ENCODE measurements at places on chromosomes 16 and 17. TPM values are rescaled to one million over a fixed set of nuclear protein-coding genes. Genes with fewer than 3 reads are reported as not detected.

DNA sequence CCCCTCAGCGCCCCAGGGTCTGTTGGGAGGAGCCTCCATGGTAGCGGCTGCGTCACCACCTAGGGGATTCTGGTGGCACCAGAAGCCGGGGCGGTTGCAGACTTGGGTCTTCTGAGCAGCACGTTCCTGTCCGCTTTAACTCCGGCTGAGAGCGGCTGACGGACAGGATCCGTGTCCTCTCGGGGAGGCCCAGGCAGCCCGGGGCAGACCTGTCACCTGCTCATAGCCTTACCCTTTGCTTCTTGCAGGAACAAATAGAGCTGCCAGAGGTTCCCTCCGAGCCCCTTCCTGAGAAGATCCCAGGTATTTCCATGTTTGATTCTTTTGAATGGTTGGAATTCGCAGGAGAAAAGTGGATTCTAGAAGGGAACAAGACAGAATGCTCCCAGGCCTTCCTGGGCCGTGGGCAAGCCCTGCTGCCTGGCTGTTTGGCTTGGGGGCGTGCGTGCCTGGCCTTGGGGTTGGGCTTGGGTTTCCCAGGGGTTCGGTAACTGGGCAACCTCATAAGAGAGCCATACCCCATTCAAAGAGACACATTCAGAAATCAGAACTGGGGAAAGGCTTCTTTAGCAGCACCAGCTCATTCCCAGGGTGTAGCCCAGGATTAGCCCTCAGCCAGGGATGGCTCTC is 6.6 kb downstream of the CHMP6 start:
- no peaks in the 10 kb centered on the region for H3K27me3 ChIP-seq
- H3K4me3 ChIP-seq = no peak overlapping the region
- H3K4me1 ChIP-seq = no peaks in the 10 kb centered on the region
- H3K27ac ChIP-seq = no peak overlapping the region
- peaks cover 26% of the 10 kb centered on the region for H3K36me3 ChIP-seq

GRCh38 chr17:48037838-48038323 is 284 bp upstream of the COPZ2 start:
- peaks cover 29% of the 10 kb centered on the region for H3K27me3 ChIP-seq
- peak overlapping the region; percentile 17 for H3K4me3 ChIP-seq
- DNase-seq = no peak

Gene PLA2G10
- 0.18 TPM for total RNA-seq

GRCh38 chr17:1186214-1186820 is 6.5 kb upstream of the ABR start:
- H3K27ac ChIP-seq = no peak overlapping the region
- H3K4me1 ChIP-seq = peaks cover 13% of the 10 kb centered on the region
- DNase-seq = no peak
- H3K36me3 ChIP-seq = no peaks in the 10 kb centered on the region
- H3K27me3 ChIP-seq = no peaks in the 10 kb centered on the region

Gene DBNDD1
- 5.9 TPM for total RNA-seq

Gene HS3ST3A1
- 15.0 TPM for total RNA-seq

Gene CCL17
- total RNA-seq = not detected

GRCh38 chr17:71166311-71166710 is 954.5 kb upstream of the SOX9 start:
- no peak for DNase-seq
- no peaks in the 10 kb centered on the region for H3K4me1 ChIP-seq
- no peak overlapping the region for H3K27ac ChIP-seq
- no peaks in the 10 kb centered on the region for H3K27me3 ChIP-seq
- H3K4me3 ChIP-seq = no peak overlapping the region
- H3K36me3 ChIP-seq = no peaks in the 10 kb centered on the region

Gene MMP15
- 473 TPM for total RNA-seq

DNA sequence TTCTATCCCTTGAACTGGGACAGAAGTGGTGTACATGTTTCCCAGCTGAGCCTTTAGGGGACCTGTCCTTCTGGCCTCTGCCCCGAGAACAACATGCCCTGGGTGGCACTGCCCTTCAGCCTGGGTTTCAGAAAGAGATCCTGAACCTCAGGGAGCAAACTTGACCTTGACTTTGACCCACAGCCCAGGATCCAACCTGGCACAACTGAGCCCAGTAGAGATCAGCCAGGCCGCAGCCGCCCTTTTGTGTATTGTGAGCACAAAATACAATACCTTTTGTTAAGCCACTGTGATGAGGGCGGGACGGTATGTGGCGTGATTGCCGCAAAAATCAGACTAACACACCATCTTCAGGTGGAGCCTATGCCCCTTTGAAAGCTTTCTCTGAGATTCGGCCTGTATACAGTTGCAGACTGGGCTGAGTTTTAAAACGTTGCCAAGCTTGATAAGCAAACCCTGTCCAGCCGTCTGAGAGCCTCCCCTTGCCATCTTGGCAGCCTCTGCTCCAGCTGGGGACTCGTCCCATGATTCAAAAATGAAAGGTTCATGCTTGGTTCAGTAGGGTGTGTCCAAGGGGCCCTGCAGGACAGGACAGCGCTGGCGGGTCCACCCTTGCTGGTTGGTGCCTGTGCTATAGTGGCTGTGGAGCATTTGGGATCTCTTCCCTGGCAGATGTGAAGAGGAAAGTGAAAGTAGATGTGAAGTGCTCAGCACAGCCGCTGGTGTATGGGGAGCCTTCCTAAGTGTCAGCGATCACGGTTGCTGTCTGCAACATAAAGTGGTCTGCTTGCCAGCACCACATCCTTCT is 40.3 kb downstream of the FOXL1 start:
- H3K36me3 ChIP-seq = no peaks in the 10 kb centered on the region
- peak; percentile 50 for DNase-seq
- H3K4me1 ChIP-seq = no peaks in the 10 kb centered on the region
- H3K4me3 ChIP-seq = no peak overlapping the region
- no peak overlapping the region for H3K27ac ChIP-seq
- no peaks in the 10 kb centered on the region for H3K27me3 ChIP-seq

Gene CLCN7
- 50.1 TPM for total RNA-seq

Gene CCL7
- not detected for total RNA-seq

Gene TBX6
- total RNA-seq = 1.6 TPM

DNA sequence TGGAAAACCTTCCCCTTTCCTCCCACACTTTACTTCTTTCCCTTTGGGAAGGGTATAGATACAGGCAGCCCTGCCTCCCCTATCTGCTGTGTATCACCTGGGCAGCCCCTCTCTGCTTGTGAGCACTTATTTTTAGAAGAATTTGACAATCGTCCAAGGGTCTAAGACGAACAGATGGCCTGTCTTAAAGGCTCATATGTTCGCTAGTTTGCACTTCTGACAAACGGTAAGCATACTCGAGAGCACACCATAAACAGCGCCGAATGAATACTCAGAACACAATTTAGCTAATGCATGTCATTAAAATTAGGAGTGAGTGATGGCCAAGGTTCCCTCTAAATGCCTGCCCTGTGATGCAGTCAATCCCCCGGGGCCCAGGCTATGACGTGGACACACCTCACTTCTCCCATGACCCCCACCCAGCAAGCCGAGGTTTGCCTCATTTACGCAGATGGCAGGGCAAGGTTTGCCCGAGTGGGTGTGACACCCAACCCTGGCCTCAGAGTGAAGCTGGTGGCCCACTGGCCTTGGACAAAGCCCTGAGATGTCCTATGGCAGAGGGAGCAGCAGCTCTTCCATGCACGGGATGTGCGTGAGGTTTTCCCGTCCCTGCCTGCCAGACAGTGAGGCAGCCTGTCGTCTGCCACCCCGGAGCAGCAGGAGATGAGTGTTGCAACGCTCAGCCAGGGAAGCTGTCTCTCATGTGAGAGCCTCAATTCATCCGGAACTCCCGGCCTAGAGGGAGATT is 125.2 kb downstream of the C16orf78 start:
- H3K27me3 ChIP-seq = no peaks in the 10 kb centered on the region
- no peaks in the 10 kb centered on the region for H3K4me1 ChIP-seq
- H3K4me3 ChIP-seq = no peak overlapping the region

- H3K4me1 ChIP-seq = peaks cover 6% of the 10 kb centered on the region
- H3K36me3 ChIP-seq = no peaks in the 10 kb centered on the region
- H3K27ac ChIP-seq = no peak overlapping the region
- H3K27me3 ChIP-seq = no peaks in the 10 kb centered on the region
- no peak for DNase-seq
Measured at GRCh38 chr17:43722870-43723665, 35.5 kb downstream of the SOST start.

- H3K4me1 ChIP-seq = peaks cover 3% of the 10 kb centered on the region
- no peak overlapping the region for H3K4me3 ChIP-seq
- H3K27ac ChIP-seq = no peak overlapping the region
- H3K36me3 ChIP-seq = peaks cover 13% of the 10 kb centered on the region
- no peak for DNase-seq
- no peaks in the 10 kb centered on the region for H3K27me3 ChIP-seq
Measured at GRCh38 chr17:59775786-59776350, 68.4 kb downstream of the VMP1 start.

DNA sequence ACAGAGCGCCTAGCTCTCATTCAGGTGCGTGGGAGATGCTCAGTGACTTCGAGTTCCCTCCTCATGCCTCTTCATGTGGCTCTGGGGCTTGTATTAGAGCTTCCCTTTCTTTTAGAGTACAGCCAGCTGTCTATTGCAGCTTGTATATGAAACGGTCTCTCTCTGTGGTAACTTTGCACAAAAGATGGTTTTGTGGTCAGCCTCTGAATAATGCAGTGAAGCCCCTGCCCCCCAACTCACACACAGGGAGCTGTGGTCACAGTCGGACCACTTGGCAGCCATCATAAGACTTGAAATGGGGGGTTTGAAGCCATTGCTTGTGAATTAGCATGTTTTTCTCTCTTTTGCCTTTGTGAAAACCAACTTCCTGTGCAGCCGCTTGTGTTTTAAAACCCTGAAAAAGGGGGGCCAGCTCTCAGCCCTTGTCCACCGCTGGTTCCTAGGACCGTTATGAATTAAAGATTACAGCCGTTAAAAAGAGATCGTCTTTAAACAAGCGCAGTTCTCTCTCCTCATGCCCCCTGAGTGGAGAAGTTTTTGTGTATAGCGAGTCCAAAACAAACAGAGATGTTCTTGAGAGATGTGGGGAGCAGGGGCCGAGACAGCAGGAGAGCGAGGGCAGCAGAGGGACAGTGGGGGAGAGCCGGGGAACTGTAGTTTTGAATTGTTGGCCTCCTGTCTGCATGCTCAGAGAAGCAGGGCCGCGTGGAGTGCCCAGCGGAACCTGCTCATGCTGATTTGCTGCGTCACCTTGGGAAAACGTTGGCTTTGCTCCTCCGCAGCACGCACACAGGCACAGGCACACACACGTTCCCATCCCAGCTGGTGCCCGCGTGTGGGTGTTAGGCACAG is 199.0 kb downstream of the MSI2 start:
- peaks cover 3% of the 10 kb centered on the region for H3K4me1 ChIP-seq
- no peak overlapping the region for H3K4me3 ChIP-seq
- no peaks in the 10 kb centered on the region for H3K36me3 ChIP-seq
- DNase-seq = peak; percentile 65
- H3K27ac ChIP-seq = no peak overlapping the region
- H3K27me3 ChIP-seq = no peaks in the 10 kb centered on the region

Measured in cardiac muscle cell (in vitro differentiated cells and primary cell).